T-helper 1 cell treated with Interleukin-12 subunit alpha and Interleukin-12 subunit beta and Interleukin-4 antibody, amounts not matched to agents 30 ng/mL and 1 ng/mL, for 36 hours (primary cell): ENCODE measurements at places on chromosomes 7 and 10. TPM values are rescaled to one million over a fixed set of nuclear protein-coding genes. Genes with fewer than 3 reads are reported as not detected.

Gene POLR1F
- total RNA-seq, result 23.2 and 23.9 TPM in 2 replicates

Gene C7orf57
- total RNA-seq, result 0.10 TPM in 1 of 2 replicates, not detected in the other

Gene AGMO
- not detected in 2 replicates for total RNA-seq

Gene NRG3
- not detected in 2 replicates for total RNA-seq

Gene AMPH
- total RNA-seq, result not detected in 2 replicates

Gene OR2A42
- 0.05 and 0.07 TPM in 2 replicates for total RNA-seq

Gene AKR1E2
- 8.2 and 9.0 TPM in 2 replicates for total RNA-seq

Gene LRRC61
- total RNA-seq, result 40.2 and 41.6 TPM in 2 replicates

Gene MRC1
- total RNA-seq, result not detected in 2 replicates

Gene KCNIP2
- 2.8 and 3.4 TPM in 2 replicates for total RNA-seq

Gene MEOX2
- not detected in 2 replicates for total RNA-seq

Gene NEUROD6
- not detected in 2 replicates for total RNA-seq

Gene WDR86
- not detected in 2 replicates for total RNA-seq

Gene SVOPL
- total RNA-seq, result not detected in 2 replicates

Gene ZNF853
- total RNA-seq, result 0.07 and 0.27 TPM in 2 replicates

Gene TSPAN14
- total RNA-seq, result 178 and 181 TPM in 2 replicates

Gene TRIM73
- total RNA-seq, result 11.5 and 12.4 TPM in 2 replicates

Gene SFRP5
- not detected in 2 replicates for total RNA-seq

Gene CCNJ
- 7.8 and 7.9 TPM in 2 replicates for total RNA-seq

Gene MICU1
- 34.2 and 35.9 TPM in 2 replicates for total RNA-seq

Gene ZNF727
- total RNA-seq, result 0.20 TPM in 1 of 2 replicates, not detected in the other

Gene GRM8
- not detected in 2 replicates for total RNA-seq

Gene ZNF777
- total RNA-seq, result 14.1 and 15.0 TPM in 2 replicates

Gene TNKS2
- total RNA-seq, result 34.7 and 35.4 TPM in 2 replicates

Gene TAX1BP1
- 80.7 and 82.1 TPM in 2 replicates for total RNA-seq

Gene NKX1-2
- not detected in 2 replicates for total RNA-seq

Gene ANKRD1
- total RNA-seq, result not detected in 2 replicates

Gene CLRN3
- not detected in 2 replicates for total RNA-seq

Gene LEP
- not detected in 2 replicates for total RNA-seq

Gene STARD3NL
- 24.3 and 25.4 TPM in 2 replicates for total RNA-seq

Gene MYPN
- total RNA-seq, result not detected in 2 replicates

Gene PROSER2
- not detected in 2 replicates for total RNA-seq

Gene UBE2D4
- 10.0 and 11.6 TPM in 2 replicates for total RNA-seq

Gene PPP1R3C
- 0.07 TPM in 1 of 2 replicates, not detected in the other for total RNA-seq
